BE2C (cell line): ENCODE measurements at places on chromosomes 4 and X.
A peak's percentile ranks its signal among the peaks of the same experiment; 100 is the strongest.

GRCh38 chr4:170599894-170600293 lies 510.1 kb upstream of the AADAT start:
- DNase-seq = no peak

- peak; percentile 40 for DNase-seq
Observed at GRCh38 chr4:178037459-178038214, 595.4 kb upstream of the AGA start.

DNA sequence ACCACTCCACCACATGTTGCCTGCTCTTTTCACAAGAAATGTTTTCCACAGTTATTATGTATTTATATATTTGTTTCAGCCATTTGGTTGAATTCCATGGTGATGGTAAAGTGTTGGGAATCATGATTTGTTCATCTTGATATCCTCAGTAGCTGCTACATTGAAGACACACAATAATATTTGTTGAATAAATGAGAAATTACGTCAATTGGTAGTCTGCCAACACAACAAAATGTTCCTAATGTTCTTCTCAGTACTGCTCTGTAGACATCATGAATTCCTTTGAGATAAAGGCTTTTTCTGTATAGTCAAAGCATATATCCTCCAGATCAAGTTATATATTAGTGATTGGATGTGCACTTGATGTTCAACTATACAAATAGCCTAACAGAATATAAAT lies 29.5 kb downstream of the CXXC4 start:
- DNase-seq = no peak

GRCh38 chr4:104492183-104492771 lies 2.4 kb downstream of the CXXC4 start:
- peak; percentile 37 for DNase-seq

- no peak for DNase-seq
Observed at GRCh38 chr4:186643501-186644310, 80.0 kb downstream of the FAT1 start.

GRCh38 chr4:152773953-152774352 lies 5.6 kb downstream of the TIGD4 start:
- DNase-seq = no peak

DNA sequence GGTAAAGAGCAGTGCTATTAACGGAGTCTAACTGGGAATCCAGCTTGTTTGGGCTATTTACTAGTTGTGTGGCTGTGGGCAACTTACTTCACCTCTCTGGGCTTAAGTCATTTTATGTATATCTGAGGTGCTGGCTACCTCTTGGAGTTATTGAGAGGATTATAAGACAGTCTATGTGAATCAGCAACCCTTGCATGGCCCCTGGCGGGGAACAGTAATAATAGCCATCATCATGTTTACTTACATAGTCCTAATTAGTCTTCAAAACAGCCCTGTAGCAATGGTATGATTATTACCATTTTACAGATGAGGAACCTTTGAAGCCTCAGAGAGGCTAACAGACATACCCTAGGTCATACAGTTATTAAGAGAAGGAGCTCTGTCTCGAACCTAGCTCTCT lies 1.5 kb downstream of the HPRT1 start:
- DNase-seq = no peak

DNA sequence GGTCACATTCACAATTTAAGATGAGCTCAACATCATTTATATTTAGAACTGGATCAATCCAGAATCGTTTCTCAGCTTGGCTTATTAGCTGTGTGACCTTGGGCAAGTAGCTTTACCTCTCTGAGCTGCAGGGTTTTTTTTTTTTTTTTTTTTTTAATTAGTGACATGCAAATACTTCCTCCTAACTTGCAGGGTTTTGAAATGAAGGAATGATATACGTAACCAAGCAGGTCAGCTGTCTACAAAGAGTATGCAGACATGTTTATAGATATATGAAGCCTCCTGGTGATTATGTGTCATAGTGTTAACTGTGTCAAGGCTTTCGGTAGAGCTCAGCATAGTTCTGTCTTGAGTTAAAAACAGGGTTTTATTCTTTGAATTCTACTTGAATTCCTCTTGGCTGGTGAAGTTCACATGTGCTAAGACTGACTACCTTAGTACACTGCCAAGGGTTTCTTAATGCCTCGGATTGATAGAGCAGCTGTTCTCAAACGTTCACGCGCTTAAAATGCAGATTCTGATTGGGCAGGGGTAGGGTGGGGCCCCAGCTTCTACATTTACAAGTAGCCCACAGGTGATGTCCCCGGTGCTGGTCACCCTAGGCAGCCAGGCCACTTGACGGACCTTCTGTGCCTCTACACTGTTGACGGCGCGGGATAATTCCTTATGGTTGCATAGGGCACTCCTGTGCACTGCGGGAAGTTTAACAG lies 654 bp upstream of the STS start:
- DNase-seq = no peak
